ENCODE measurements at places on chromosomes 5 and 9.

GRCh38 chr9:4381744-4382143 lies 81.9 kb upstream of the GLIS3 start:
- DNase-seq, result no peak

DNA sequence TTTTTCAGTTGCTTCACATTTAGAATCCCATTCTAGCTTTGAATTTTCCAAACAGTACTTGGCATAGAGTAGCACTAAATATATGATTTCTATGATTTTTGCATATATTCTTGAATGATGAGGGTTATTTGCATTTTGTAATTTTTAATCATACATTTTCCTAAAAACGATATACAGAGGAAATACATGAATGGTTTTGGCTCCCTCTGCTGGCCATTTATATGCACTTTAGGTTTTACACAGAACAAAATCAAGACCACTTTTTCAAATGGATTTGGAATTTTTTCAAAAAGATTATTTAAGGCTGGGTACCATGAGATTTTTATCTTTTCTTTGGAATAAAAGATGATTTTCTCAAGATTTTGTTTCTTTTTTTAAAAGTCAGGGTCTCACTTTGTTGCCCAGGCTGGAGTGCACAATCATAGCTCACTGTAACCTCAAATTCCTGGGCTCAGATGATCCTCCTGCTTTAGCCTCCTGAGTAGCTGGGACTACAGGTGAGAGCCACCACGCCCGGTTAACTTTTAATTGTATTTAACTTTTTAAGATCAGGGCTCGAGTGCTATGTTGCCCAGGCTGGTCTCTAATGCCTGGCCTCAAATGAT lies 16.7 kb upstream of the COMMD10 start:
- no peak for DNase-seq

- no peak for DNase-seq
Measured at GRCh38 chr5:78273436-78273835, 21.1 kb downstream of the AP3B1 start.

DNA sequence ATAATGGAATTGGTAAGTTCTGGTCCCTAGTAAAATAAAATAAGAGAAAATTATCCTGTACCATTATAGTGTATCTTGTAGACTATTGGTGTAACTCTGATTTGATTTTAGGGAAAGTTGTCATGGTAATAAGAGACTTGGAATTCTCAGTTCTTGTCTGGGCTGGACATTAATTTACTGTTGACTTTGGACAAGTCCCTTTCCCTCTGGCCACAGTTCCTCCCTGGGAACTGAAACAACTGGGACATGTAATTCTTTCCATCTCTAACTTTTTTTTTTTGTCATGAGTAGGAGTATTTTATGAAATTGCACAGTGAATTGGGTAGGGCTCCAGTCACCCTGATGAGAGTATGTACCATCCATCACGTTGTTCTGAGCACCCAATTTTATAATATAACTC lies 15.0 kb downstream of the GLRA1 start:
- no peak for DNase-seq

DNA sequence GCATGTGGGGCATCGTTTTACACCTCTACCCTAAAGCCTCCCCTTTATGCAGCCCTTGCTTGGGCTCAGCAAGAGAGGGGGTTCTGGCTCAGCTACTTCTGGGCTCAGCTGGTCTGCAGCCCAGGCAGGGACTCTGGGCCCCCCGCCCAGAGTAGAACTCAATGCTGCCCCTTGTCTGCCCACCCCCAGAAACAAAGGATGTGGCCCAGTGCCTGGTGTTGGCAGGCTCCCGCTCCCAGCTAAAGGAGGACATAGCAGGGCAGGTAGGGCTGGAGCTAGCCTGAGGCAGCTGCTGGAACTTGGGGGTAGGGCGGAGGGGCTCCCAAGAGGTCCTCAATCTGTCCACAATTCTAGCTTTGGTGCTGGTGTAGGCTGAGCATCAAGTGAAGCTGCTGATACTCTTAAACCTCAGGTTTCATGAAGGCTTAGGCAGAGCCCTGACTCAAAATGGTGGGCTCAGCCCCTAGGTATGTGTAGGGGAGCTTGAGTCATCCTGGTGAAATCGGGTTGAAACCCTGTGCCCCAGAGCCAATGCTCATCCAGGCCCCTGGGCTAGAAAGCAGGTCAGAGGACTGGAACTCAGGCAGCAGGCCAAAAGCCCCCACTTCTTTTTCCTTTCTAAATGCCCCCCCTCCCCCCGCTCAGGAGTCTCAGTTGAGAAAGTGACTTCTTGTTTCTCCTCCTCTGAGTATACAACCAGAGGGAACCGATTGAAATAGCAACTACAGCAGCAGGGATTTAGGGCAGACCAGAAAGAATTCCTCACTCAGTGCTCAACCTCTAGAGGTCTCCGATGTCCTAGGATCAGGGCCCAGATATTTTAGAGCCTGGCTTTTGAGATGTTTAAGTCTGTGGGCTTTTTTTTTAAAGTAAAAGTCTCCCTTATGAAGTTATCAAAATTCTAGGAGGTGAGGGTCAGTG lies 11.4 kb downstream of the PSD2 start:
- no peak for DNase-seq

GRCh38 chr9:126397056-126397455 lies 70.4 kb downstream of the MVB12B start:
- DNase-seq, result peak; percentile 75

DNA sequence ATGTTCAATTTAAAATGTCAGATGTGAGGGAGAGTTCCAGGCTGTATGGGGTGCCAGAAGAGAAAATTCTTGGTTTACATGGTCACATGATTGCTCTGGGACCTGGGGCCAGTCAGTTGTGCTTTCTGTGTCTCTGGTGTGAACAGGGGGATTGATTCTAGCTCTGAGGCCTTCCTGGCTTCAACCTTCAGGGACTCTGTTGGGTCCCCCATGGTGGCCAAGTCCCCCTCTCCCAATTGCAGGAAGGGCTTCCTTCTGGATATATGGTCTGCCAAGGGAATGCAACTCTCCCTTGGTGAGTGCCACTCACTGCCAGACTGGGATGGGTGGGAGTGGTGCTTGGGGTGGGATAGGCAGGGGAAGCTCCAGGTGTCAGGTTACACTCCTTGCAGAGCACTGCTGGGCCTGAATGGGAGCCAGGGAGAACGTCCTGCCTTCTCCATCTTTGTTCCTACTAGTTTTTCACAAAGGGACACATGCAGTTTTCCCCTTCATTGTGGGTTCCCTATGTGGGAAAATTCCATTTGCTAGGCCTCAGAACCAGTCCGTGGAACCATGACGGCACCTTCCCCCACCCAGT lies 153.2 kb downstream of the MELK start:
- no peak for DNase-seq

DNA sequence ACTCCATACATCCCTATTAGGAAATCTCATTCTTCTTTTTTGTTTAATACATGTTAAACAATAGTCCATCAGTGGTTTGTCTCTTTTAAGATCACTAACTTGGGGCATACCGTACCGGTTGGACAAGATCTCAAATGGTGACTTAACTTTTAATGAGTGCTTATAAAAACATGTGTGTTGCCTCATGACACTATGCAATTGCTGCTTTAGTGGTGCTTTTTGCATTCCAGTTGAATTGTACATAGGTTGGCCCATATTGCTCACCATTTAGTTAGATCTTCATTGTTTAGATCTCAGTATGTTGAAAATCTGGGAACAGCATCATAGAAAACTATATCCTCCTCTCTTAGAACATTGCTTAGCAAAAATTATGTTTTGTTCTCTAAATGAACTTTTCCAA lies 17.8 kb downstream of the C9orf85 start:
- DNase-seq, result no peak

DNA sequence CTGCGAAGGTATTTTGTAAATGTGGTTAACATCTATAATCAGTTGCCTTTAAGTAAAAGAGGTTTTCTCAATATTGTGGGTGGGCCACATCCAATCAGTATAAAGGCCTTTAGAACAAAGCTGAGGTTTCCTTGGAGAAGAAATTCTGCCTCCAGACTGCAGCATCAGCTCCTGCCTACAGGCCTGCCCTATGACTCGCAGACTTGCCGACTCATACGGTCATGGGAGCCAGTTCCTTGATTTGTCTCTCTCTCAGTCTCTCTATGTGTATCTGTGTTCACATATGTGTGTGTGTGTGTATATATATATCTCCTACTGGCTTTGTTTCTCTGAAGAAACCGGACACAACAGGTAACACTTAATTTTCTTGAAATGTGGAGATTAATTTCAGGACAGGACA lies 45.3 kb downstream of the SLC36A1 start:
- DNase-seq, result peak; percentile 8

DNA sequence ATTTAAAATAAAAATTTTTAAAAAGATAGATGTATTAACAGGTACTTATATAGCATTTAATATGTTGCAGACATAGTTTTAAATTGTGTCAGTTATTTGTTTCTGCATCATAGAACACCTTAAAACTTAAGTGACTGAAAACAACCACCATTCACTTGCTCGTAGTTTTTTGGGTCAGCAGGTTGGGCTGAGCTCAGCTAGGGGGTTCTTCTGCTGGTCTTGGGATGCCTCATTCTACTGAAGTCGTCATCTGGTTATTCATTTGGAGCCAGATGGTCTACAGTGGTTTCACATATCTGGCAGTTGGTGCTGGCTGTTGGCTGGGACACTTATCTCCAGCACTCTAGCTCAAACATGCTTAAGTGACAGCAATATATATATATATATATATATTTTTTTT lies 29.6 kb downstream of the PSAT1 start:
- DNase-seq, result no peak

GRCh38 chr5:143652108-143652700 lies 159.8 kb upstream of the HMHB1 start:
- DNase-seq, result peak; percentile 32

DNA sequence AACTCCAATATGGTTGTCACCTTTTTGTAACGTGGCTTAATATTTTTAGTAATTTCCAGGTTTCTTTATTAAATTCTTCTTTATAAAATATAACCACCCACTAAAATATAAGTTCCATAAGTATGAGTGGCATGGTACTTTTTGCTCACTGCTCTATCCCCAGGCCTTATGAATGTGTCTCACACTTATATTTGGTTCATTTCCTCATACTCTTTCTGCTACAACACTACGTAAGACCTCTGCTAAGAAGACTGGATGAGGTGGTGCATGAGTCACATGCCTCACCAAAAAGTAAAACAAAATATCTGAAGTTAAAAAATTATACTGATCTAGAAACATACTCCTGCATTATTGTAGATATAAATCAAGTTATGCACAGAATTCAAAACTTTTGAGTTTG lies 400.9 kb downstream of the HCN1 start:
- DNase-seq, result no peak

DNA sequence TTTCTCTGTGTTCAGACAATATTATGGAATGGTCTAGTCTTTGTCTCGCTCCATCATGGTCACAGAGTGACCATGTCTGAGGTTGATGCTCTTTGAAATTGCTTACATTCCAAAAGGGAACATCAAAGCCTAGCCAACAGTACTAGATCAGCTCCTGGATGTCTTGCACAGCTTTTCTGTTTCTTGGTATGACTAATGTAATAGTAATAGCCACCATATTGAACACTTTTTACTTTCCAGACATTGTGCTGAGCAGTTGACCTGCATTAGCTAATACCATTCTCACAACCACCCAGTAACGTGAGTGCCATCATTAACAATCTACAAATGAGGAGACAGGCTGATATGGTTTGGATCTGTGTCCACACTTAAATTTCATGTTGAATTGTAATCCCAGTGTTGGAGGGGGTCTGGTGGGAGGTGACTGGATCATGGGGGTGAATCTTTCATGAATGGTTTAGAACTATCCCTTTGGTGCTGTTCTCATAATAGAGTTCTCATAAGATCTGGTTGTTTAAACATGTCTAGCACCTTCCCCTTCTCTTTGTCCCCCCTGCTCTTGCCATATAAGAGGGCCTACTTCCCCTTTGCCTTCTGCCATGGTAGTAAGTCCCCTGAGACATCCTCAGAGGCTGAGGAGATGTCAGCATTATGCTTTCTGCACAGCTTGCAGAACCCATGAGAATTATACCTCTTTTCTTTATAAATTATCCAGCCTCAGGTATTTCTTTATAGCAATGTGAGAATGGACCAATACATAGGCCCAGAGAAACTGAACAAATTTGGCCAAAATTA lies 577.5 kb upstream of the CLINT1 start:
- DNase-seq, result no peak

- DNase-seq, result no peak
Measured at GRCh38 chr9:117963493-117964090, 259.4 kb downstream of the TLR4 start.

DNA sequence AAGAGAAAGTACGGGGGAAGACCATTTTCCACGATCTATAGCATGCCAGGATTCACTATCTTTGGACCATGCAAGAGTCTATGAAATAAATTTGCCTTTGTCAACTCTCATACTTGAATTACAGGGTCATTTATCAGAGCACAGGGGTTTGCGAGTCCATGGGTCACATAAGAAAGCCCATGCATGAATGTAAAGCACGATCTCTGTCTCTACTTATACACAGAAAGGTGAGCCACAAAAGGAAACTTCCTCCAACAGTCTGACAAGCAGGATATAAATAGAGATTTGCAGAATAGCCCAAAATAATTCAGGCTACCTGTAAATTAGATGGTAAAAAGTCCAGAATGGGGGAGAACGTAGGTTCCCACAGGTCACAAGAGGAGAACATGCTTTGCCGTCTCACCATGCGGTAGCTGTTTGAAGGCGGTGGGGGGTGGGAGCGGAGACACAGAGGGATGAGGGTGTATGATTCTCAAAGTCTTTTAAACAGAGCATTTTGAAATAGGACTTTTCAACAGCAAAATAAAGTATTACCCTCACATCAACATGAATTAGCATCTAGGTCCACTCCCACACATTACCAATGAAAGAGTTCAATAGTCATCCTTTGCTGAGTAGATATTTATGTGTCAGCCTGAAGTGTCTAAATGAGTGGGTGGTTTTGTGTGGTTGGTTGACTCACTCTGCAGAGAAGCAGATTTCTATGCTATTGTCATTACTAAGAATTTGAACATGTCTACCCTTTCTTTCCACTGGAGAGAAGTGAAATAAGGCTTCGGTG lies 279.7 kb downstream of the EBF1 start:
- peak; percentile 5 for DNase-seq

- no peak for DNase-seq
Measured at GRCh38 chr9:120138955-120139354, 441.0 kb downstream of the CDK5RAP2 start.

DNA sequence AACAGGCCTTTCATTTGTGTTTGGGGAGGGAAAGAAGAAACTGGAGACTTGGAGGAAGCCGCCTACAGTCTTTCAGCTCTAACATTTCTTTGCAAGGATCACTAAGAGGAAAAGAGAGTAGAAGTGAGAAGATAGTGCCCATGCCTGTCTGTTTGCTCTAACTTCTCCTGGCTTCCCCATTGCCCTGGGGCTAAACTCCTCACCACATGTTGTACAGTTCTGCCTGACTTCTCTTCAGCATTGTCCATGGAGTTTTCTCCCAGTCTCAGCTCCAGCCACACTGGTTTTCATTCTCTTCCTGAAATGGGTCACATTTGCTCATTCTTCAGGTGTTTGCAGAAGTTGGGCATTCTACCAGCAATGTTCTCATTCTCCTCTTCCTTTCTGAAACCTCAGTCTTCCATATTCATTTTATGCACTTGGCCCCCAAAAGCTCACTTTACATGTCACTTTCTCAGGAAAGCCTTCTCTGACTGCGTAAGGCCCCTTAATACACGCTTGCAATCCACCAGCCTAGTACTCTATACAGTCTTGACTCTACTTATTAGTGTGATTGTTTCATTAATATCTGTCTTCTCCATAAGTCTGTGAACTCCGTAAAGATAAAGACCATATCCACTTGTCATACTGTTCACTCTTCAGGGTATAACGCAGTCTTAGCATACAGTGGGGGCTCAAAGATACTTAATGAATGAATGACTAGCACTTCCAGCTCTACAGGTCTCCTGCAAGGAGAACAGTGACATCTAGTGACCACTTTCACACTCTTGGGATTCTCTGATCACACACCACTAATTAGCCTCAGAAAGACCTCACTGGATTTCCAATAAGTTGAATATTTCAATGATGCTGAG lies 40.2 kb upstream of the TRIM32 start:
- DNase-seq, result no peak

- no peak for DNase-seq
Measured at GRCh38 chr5:77607324-77607723, 31.2 kb downstream of the OTP start.

Data from stimulated activated CD8-positive, alpha-beta memory T cell treated with anti-CD3 and anti-CD28 coated beads, Interleukin-15, amount 100 ng/mL, for 48 hours (primary cell).